ENCODE measurements at places on chromosomes 5 and 9.

GRCh38 chr5:124932791-124933600 lies 186.6 kb upstream of the ZNF608 start:
- no peak for DNase-seq

DNA sequence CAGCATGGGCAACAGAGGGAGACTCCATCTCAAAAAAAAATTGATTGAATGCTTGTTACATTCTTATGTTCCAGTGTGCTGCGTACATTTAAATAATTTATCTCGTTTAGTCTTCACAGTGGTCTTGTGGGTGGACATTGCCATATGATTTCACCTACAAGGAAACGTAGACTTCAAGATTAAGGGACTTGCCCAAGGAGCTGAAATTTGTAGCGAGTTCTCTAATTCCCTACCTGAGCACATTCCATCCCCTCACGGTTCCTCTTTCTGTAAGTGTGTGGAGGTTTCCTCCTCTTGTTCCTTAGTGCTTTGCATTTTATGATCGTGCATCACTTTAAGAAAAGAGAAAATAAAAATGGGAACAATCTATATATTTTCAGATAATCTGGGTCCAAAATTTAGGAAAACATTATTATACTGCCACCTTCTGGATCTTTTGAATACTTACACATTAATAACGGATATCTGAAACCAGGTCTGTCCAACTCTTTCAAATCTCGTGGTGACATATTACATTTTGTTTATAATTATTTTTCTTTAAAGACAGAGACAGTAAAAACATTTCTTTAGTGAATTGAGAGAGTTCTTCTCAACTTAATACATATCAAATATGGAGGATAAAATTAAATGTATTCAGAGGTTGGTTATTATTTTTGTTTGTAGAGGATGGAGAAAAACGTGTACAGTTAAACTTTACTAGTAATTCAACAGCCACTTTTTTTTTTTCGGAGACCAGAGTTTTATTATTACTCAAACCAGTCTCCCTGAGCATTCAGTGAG lies 29.9 kb upstream of the C7 start:
- peak; percentile 44 for DNase-seq

DNA sequence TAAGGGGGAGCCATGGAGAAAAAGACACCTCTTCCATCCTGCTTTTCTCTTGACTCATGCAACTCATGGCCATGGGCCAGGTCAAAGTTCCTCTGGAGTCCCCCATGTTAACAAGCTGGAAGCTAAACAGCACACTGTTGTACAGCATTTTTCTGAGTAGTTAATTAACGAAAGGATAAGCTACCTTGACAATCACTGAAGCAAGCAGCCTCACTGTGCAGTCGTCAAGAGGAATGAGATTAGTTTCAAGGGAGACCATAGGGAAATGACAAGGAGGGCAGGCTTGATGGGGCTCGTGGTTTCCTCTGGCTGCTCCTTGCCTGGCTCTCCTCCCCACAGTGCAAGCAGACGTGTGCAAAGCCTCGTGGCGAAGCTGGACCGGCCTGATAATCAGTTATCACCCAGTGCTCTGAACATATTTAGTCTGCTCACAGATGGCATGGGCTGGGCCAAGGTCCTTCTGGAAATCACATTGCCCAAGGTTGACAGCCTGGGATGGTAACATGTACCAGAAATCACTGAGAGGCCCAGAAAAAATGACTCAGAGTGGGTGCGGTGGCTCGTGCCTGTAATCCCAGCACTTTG lies 209.5 kb downstream of the SLIT3 start:
- DNase-seq = no peak

DNA sequence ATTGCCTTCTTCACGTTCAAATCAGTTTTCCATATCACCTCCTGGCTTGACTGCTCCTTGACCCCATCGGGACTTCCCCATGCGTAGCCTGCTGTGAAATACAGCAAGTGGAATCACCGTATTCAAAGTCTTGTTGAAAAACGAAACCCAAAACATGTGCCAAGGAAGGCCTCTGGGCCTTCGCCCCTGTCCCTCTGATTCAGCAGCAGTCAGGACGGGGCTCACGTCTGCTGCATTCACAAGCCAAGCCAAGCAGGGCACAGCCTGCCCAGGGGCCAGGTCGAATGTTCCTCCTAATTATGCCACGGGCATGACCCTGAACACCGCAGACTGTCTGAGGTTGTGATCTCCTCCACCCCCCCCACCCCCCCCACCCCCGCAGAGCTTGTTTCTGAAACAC lies 960 bp upstream of the CTNND2 start:
- DNase-seq = no peak

DNA sequence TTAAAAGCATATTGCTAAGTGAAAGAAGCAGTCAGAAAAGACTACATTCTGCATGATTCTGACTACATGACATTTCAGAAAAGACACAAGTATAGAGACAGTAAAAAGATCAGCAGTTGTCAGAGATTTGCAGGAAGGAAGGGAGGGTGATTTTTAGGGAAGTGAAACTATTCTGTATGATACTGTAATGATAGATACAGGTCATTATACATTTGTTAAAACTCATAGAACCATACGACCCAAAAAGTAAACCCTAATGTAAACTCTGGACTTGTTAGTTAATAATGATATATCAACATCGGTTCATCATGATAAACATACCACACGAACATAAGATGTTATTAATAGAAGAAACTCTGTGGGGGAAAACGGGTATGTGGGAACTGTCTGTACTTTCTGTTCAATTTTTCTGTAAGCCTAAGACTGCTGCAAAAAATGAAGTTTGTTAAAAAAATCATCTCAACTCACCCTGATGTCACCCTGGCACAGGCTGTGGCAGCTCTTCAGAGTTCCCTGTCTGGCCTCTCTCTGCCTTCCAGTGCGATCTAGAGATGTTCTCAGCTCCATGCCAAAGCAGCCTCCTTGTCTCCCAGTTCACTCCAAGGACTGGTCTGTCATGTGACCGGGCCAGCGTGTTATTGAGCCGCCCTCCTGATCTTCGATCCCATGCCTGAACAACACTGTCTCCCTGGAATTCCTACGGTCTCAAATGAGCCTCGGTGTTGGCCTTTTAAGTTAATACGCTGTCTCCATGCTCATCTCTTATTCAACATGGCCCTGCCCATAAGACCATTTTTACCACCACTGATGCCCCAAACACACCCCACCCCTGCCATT lies 35.4 kb downstream of the PRLR start:
- DNase-seq = peak; percentile 44

DNA sequence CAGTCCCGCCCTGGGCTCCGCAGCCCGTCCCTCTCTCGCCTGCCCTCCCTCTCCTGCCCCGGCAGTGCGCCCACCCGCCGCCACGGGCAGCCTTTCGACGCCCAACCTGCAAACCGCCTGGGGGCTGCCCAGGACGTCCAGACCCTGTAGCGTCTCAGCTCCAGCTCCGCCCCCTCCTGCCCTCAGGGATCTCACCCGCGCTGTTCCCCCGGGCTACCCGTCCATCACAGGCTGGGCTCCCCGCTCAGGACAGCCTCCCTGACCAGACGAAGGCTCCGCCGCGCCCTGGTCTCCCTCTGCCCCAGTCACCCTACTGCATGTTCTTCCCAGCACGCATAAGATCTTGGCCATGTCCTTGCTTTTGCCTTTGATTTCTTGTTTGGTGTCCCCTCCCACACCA lies 1.4 kb downstream of the RASGEF1C start:
- DNase-seq = no peak

DNA sequence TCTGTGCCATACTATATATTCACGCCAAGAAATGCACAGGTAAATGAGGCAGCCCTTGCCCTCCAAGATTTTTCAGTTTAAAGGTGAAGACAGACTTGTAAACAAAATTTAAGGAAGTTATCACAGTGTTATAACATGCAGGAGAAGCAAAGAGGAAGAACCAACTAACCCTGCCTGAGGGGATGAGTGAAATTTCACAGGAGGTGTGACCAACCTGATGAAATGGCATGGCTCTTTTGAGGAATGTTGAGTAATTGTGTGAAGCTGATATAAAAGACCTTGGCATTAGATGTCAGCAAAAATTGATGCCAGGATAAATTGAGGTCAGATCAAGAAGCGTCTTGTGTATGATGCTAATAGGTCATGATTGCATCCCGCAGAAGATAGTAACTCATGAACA lies 86.5 kb downstream of the HCN1 start:
- no peak for DNase-seq

- peak; percentile 54 for DNase-seq
These were observed 76.3 kb downstream of the AOPEP start for GRCh38 chr9:94802793-94803192.

DNA sequence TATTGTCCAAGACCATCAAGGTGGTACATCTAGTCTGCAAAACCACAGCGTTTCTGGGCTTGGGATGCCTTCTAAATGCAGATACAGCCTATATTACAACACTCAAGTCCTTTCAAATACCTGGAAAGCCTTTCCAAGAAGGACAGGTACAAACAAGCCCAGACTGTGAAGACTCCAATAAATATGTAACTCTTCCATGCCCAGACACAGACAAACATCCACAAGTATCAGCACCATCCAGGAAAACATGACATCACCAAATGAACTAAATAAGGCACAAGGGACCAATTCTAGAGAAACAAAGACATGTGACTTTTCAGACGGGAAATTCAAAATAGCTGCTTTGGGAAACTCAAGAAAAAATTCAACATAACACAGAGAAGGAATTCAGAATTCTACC lies 152.7 kb upstream of the POC5 start:
- DNase-seq = no peak

- DNase-seq = no peak
These were observed 389.4 kb downstream of the CDH9 start for GRCh38 chr5:26649000-26649399.

GRCh38 chr5:99926463-99926862 lies 608.7 kb upstream of the FAM174A start:
- DNase-seq = no peak

DNA sequence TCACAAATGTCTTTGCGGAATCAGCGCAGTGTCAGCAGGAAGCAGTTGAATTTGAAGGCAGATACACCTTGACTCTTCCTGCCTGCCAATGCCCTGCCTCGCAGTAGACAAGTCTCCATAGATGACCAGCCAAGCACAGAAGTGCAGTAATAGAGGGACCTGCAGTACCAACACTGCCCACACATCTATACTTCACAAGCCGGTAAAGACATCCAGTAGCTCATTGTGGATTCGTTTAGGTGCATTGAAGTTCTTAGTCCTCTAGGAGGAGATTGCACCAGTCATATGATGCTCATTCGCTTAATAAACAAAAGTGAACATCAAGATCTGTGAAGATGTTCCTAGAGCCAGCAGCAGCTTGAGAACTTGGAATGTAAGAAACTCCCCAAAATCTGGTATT lies 7.1 kb upstream of the IFNA2 start:
- DNase-seq = peak; percentile 65
